Type B pancreatic cell (in vitro differentiated cells): ENCODE measurements at places on chromosomes 13 and 19.

- no peak for DNase-seq
These were observed 410.7 kb downstream of the MZT1 start for GRCh38 chr13:72316716-72317115.

- DNase-seq = no peak
These were observed 1.5 kb downstream of the CEBPA start for GRCh38 chr19:33300894-33301143.

- DNase-seq = peak; percentile 66
These were observed 13.8 kb downstream of the PAK4 start for GRCh38 chr19:39139305-39139874.

DNA sequence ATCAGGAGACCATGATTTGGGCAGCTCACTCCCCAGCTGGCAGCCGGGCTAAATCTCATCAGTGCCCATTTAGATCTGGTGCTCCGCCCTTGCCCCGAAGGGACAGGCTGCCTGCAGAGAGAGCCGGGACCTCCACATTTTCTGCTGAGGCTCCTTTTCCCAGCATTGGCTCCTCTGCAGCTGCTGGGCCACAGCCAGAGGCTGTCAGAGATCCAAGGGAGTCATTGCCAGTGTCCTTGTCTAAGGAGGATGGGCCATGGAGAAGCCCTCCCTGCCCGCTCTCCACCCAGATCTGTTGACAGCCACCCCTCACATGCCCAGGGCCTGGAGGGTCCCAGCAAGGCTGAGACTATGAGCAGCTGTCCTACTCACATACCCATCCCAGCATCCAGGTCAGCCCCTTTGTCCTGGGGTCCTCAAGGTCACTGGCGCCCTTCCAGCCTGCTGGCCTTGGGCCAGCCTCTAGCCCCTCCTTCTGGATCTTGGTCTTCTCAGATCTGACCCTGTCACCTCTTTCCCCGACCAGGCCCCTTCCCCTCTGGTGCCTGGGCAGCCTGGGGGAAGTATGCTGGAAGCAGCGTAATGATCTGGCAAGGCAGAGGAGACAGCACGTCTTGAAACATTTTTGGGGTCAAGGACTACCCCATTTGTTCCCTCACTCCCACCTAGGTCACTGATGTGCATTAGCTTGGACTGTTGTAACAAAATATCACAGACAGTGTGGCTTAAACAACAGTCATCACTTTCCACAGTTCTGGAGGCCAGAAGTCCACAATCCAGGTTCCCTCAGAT, 7.9 kb downstream of the PIN1 start:
- DNase-seq = no peak

DNA sequence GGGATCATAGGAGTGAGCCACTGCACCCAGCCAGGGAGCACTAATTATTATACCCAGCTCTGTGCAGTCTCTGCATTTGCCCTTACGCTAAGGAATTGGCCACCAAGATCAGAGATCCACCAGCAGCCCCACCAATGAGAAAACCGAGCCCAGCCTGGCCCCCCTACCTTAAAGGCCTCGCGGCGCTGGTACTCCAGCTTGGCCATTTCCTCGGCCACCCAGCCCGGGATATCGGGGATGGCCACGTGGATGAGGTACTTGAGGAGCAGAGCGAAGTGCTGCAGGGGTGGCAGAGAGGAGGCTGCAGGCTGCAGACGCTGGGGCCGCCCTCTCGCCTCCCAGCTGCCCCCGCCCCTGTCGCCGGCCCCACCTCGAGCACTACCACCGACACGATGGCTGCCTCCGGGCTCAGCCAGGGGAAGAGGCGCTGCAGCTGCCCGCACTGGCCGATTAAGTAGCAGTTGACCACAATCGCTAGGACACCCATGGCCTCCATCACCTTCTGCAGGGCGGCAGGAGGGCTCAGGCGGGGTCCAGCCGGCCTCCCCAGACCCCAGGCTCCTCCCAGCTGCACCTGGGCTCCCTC, 7.5 kb downstream of the ANO8 start:
- no peak for DNase-seq

GRCh38 chr13:47256618-47257017, 359.8 kb upstream of the HTR2A start:
- no peak for DNase-seq

GRCh38 chr13:44537248-44537647, 38.9 kb downstream of the TSC22D1 start:
- no peak for DNase-seq

DNA sequence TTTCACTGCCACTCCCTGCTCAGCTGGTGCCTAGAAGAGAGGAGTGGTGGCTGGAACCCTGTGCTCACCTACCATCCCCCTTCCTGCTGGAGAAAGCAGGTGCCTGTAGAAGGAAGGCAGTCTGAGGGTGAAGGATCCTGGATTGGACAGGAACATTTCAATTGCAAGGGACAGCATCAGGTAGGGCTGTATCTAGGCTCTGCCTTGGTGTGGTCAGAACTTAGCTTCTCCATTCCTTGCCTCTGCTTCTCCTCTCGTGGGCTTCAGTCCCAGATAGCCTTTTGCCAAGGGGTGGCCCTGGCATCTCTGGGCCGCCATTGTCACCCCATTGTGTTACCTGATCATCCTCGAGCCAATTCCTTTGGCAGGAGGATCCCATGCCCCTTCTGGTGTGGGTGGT, 73.2 kb upstream of the KCTD15 start:
- no peak for DNase-seq

DNA sequence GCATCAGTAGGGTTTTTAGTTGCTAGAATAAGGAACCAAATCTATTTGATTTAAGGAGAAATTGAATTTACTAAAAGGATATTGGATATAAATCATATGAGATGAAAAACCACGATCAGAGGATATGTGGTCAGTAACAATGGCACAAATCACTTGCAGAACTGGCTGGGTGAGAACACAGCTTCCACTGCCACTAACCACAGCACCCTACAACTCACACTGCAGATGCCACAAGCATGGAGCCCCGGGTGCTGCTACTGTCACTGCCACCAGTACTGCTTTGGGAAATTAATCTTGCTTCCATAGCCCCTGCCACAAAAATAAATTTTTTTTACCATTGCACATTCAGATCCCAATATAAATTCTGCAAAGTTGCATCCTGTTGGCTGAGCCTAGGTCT, 40.6 kb upstream of the KLF12 start:
- no peak for DNase-seq

DNA sequence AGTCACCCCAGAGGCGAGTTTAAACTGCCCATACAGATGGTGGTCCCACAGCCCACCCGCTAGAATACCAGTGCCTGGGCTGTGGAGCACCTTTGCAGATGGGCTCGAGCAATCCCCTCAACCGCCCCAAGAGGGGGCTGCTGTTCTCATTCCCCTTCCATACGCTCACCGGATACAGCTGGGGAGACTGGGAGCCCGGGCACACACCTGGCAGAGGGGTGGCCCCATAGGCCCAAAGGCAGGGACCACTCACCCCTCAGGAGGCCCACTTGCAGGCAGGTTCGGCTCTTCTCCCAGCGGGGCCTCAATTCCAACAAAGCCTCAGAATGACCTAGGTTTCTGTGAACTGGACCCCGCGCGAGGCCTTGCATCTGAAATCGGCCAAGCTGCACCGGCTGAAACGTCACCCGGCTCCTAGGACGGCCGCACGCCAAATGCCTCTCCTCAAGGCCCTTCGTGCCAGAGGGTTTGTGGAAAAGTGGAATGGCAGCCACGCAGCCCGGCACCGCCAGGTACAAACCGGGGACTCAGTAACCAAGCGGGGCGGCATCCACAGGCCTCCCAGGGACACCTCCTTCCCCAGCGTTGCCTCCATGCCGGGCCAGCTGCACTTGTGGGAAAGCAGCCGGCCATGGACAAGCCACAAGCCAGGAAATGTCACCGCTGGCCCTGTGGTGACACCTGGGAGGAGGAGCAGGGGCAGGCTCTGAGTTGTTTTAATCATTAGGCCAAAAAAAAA, 18.7 kb downstream of the MLLT1 start:
- no peak for DNase-seq

DNA sequence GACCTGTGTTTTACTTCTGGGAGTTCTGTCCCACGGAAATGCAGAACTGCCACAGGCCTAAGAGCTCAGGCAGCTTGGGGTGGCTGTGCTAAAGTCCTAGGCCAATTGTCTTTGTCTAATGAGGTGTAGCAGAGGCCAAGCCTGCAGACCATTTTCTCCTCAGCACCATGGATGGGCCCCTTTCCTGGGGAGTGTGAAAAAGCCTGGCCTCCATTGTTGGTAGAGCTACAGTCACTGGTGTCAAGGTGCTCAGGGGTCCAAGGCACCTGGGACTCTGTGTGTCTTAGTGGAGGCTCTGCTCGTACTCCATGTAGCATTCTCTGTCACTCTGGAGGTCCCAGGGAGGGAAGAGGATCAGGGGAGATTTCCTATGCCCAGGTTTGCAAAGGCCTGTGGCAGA, 329.6 kb downstream of the SLITRK5 start:
- DNase-seq = no peak

DNA sequence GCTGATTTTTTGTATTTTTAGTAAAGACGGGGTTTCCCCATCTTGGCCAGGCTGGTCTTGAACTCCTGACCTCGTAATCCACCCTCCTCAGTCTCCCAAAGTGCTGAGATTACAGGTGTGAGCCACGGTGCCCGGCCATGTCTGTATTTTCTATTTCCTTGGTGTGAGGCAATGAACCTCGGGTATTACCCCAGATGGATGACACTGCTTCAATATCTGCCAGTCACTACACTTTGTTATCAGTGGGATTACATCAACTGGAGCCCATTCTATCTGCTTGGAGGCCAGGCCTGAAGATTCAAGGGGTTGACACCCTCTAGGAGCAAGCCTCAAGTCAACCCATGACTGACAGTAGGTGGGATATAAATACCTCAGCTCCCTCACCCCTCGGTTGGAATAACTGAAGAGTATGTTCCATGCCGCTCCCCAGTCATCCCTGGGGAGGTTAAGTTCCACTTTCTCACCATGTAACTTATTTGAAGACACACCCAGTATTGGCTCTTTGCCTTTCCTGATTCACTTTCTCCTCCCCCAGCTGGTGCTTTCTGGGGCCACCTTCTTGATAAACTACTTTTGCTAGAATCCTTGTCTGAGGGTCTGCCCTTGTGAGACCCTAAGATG, 992 bp upstream of the ADGRE1 start:
- DNase-seq = no peak

DNA sequence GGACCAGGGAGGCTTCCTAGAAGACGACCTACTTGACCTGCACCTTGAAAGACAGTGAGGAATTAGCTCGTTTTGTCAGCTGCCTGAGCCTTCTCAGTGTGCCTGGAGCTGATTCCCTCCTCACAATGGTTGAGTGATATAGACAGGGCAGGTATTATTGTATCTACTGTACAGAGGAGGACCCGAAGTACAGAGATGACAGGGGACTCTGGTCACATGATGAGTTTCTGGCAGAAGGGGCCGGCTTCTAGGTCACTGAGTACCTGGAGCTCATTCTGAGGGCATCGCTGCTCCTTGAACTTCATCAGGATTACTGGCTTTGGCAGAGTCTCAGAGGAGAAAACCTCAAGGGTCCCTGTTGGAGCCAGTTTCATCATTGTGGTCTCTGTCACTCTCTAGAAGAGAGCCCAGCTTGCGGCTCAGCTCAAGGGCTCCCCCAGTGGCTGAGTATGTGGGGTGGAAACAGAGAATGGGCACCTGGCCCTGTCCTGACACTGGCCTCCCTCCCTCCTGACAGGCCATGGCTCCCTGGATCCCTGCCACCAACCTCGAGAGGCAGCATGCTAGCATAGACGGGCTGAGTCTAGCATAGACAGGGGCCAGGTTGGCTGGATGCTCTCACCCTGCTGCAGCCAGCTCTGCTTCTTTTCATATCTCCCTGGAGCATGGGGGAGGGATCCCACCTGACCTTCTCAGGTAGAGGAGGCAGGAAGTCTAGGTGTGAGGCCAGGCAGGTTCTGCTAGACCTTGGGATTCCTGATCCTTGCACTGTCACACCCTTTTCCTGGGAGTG, 38.7 kb downstream of the NFIX start:
- no peak for DNase-seq

- no peak for DNase-seq
These were observed 16.1 kb upstream of the RASA3 start for GRCh38 chr13:114148521-114148855.

DNA sequence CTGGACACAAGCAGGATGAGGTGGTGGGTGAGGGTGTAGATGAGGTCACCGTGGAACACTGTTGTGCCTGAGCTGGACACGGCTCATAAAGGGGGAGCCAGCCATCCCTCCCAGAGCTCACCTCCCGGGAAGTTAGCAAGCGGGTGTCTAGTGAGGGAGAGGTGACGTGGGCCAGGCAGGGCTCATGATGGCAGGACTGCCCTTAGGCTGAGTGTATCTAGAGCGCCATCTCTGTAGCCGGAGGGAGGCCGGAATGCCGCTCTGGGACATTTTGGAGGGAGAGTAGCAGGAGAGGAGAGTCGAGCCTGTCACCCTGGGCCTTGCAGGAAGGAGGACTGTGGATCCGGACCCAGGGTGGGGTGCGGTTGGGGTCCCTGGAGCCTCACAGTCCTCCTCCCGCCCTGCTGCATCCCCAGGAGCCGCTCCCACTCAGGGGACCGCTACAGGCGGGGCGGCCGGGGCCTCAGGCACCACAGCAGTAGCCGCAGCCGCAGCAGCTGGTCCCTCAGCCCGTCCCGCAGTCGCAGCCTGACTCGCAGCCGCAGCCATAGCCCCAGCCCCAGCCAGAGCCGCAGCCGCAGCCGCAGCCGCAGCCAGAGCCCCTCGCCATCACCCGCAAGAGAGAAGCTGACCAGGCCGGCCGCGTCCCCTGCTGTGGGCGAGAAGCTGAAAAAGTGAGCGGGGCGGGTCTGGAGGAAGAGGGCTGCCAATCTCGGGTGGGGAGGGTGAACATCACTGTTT, 9.2 kb downstream of the ZNF296 start:
- no peak for DNase-seq

GRCh38 chr13:29428310-29429181, 166.9 kb downstream of the SLC7A1 start:
- DNase-seq = no peak

DNA sequence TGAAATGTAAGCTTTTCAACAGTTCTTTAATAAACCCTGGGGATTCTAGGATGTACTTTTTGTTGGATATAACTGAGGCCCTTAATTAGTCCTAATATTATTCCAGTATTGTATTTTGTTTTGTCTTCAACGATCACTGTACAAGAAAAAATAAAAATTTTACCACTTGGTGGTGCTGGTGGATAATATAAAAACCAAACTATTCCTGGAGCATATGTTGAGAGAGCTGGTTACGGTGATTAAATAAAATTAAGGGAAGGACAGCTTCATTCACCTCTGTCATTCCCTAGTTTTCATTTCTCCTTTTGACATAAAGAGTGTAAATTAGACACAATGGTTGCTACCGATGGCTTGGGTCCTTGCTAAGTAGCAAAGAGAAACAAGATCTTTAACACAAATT, 598.6 kb upstream of the PCDH20 start:
- no peak for DNase-seq

DNA sequence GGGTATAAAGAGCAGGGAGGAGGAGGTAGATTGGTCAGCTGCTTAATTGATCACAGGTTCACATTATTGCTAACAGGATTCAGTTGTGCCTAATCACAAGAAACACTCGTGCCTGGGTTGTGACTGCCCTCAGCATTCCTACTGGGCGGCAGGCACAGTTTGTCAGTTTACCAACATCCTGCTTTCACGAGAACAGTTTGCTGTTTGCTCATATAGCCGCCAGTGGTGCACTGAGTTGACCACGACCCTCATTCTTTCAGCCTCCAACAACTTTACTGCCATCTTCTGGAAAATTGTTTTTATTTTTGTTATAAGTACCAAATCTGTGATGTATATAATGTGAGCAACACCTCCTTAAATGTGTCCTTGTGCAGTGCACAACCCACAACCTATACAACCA, 16.2 kb upstream of the IFT88 start:
- no peak for DNase-seq

GRCh38 chr19:47374876-47375693, 26.0 kb downstream of the DHX34 start:
- DNase-seq = no peak
